ENCODE measurements at places on chromosomes 16 and 17.

GRCh38 chr17:81551458-81552243, 502 bp downstream of the FAAP100 start:
- peak; percentile 16 for DNase-seq

GRCh38 chr16:66604376-66605176, at the start of gene CMTM3:
Gene CMTM3 (plus strand): TSS chr16:66604704. CDS start chr16:66604806, 102 bp downstream.
- DNase-seq = peak; percentile 45

DNA sequence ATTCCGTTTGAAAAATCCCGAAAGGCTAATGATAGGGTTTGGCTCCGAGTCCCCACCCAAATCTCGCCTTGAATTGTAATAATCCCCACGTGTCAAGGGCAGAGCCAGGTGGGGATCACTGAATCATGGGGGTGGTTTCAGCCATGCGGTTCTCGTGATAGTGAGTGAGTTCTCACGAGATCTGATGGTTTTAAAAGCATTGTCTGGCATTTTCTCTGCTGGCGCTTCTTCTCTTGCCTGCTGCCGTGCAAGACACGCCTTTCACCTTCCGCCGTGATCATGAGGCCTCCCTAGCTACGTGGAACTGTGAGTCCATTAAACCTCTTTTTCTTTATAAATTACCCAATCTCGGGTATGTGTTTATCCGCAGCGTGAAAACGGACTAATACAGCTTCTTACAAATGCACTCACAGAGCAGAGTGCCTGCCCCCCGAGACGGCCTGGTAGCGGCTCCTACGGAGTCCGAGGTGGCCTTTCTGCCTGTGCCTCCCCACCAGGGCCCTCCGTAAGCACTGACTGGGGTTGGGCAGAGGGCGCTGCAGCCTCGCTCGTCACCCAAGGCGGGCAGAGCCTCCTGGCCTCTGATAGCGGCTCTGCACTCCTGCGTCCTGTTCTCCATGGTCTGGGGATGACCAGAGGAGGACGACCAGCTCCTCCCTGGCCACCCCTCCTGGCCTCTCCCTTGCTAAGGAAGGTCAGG, 131.7 kb downstream of the FOXL1 start:
- no peak for DNase-seq

- DNase-seq = no peak
Measured at GRCh38 chr16:54098247-54098646, 188.3 kb downstream of the IRX3 start.

DNA sequence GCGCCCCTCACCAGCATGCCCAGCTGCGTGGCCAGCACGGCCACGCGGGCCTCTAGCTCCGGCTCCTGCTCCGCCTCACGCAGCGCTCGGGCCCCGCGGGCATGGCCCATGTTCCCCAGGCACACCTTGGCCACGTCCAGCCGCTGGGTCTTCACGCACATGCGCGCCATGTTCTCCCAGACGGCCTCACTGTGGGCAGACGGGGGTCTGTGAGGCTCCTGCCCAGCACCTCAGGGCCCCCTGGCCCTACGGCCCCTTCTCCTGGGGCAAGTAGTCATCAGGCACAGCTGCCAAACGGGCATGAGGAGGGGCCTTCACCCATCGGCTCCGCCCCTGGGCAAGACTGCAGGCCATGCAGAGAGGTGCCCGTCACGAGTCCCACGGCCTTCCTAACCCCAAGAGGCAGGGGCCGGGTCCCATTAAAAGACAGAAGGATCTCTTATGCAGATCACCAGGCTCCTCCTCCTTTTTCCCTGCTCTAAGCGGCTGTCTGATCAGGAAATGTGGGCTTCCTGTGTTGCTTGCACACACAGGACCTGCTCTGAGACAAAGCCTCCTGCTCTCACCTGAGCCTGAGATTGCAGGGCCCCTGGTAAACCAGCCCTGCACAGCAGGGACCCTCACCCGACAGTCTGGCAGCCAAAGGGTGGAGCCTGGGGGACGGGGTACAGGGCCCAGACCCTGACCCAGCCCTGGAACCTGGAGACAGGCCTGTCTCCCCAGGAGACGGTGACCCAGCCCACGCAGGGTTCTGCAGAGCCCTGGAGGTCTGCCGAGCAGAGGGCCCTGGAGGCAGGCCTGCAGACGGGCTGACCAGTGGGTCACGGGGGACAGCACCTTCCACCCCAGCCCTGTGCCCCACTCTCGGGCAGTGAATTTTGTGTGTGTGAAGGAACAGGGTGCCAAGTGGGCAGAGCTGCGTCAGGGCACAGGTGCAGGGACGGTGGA, 6.6 kb upstream of the TMEM204 start:
- DNase-seq = no peak

DNA sequence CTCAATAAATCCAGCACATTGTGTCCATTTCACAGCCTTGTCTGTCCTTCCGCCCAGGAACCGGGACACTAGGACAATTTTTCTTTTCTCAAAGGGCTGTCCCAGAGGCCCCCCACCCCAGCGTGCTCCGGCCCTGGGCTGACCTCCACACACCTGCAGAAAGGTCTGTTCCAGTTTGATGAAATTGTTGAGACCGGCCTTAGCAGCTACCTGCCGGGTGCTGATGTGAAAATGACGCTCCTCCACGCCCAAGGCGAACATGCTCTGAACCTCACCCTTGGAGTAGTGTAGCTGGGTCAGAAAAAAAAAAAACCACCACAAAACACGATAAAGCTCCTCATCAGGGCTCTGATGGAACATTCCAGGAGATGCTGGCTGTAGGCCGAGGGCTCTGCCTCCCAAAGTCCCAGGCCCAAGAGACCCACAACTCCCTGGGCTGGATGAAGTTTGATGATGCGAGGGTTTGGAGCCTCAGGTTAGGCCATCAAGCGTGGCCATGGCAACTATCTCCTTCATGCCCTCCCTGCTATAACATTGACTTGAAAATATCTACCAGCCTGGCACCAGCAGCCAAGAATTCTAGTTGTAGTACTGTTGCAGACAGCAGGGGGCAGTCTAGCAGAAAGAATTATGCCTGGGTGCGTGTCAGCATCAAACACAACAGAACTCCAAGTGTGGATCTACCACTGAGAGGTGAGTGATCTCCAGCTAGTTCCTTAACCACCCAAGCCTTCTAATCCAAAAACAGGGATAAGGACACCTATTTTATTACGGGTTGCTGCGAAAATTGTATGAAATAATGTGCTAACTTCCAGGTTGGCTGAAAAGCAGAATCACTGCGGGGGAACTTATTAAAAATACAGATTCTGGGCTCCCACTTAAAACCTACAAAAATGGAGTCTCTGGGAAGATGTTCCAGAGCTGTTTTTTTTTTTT, 62.1 kb downstream of the RMI2 start:
- DNase-seq = peak; percentile 77

GRCh38 chr16:56734429-56734828, 4.5 kb downstream of the NUP93 start:
- peak; percentile 41 for DNase-seq

- peak; percentile 65 for DNase-seq
Measured at GRCh38 chr17:62787366-62787765, 20.7 kb downstream of the MARCHF10 start.

DNA sequence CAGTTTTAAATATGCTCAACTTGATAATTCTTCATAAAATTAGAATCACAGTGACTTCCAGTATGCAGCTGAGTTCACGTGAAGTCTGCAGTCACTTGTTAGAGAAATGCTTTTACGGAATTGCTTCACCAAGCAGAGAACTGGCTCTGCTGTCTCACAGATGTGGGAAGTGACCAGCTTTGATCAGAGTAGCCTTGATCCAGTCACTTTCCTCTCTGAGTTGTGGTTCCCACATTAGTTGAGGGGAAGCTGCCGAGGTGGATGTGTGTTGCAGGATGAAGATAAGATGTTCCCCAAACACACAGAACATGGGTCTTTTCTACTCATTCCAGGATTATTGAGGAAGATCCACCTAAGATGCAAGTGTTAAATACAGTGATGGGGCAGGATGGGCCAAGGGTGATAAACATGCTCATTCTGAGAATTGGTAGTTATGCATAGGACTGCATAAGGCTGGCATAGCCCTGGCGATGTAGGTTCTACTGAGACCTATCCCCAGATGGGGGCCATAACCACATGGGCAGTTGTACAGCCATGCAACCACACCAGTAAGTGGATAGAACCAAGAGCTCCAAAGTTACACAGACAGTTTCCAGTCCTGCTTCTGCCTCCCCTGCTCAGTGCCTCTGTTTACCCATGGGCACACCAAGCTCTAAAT, 168.9 kb upstream of the MAF start:
- DNase-seq = no peak

GRCh38 chr17:37225465-37225864, 150.3 kb upstream of the C17orf78 start:
- DNase-seq = no peak

DNA sequence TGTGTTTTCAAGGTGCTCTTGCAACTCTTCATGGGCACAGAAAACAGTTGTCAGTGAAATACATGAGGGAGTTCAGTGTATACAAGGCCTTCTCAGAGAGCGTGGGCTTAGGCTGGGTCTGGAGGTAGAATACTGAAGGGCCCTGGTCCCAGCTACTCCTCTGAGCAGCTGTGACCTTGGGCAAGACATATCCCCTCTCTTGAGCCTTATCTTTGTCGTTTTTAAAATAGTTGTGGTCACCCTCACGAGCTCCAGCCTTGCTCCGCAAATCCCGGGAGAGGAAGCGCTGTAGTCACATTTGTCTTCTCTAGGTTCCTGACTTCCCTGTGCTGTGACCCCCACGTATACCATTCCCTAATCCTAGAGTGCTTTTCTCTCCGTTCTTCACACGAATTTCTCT, 3.6 kb downstream of the ZNRF1 start:
- DNase-seq = no peak

- no peak for DNase-seq
Measured at GRCh38 chr16:1026784-1027500, 45.4 kb downstream of the SOX8 start.

DNA sequence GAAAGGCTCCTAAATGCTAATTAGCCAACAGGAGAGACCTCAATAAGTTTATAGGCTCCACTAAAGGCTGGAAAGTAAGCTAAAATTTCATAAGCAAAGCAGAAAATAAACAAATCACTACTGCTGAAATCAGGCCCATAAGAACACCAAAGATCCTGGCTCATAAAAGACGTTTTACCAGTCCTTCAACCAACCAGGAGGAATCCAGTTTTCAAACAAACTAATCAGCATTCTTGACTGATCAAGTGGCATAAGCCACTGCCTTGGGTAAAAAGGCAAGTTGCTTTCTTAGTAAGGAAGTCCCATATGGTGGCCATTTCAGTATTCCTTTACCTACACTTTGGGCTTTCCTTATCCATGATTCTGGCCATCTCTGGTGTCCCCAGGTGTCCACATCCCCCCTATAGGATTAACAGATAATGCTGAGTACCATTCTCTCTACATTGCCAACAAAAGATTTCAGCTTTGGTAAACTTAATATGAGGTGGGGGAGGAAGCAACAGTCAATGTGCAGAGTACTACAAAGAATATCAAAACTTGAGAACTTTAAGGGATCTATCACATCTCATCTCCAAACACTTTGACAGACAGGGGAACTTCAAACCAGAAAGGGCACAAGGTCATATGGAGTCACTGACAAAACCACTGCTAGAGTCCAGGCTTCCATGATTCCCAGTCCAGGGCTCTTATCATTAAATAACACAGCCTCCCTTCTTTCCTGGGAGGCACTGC, 1.3 kb downstream of the TOM1L2 start:
- no peak for DNase-seq

DNA sequence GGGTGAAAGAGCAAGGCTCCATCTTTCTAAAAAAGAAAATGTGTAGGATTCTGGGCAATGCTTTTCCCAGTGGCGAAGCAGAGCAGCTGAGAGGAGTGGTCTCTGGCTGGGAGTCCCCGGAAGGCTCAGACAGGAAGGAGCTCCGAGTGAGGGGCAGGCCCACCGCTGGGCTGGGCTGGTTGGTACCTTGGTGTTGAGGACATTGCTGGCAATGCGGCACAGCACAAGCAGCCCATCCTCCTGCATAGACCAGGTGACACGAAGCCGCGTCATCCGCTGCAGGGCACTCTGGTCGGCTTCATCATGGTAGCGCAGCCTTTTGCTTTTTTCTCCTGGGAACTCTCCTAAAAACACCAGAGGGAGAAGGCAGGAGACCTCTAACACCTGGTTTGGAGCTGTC, 63.9 kb downstream of the GTF3C1 start:
- no peak for DNase-seq

DNA sequence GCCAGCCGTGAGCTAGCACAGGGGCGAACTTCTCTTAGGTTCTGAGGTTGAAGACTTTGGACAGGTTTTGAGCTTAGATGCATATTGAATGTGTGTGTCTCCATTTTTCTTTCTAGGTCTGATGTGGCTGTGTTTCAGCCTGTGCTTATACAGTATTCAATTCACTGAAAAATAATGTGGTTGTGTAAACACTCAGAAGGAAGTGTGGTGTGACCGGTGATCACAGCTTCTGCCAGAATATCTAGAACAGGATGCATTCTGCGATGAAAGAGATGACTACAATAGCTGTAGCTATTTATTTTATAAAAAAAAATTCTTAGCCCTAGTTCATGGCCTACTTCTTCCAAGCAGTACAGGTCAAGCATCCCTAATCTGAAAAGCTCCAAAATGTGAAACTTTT, 64.4 kb downstream of the MAP2K6 start:
- no peak for DNase-seq

Measured in IMR-90 (cell line).